ENCODE measurements at places on chromosomes 2 and 18. TPM values are rescaled to one million over a fixed set of nuclear protein-coding genes. Genes with fewer than 3 reads are reported as not detected.

The ZSWIM2 gene
- not detected for polyA plus RNA-seq

The LONRF2 gene
- 16.5 TPM for polyA plus RNA-seq

The SPDYA gene
- 0.53 TPM for polyA plus RNA-seq

The TFCP2L1 gene
- polyA plus RNA-seq: 0.05 TPM

The C1D gene
- 29.6 TPM for polyA plus RNA-seq

The CDH19 gene
- polyA plus RNA-seq: 0.76 TPM

The ARHGAP25 gene
- 13.7 TPM for polyA plus RNA-seq

GRCh38 chr2:86293612-86294011 is 43.8 kb downstream of the REEP1 start:
- no peak for DNase-seq

- no peak for DNase-seq
These were observed 45.0 kb downstream of the EMILIN2 start for GRCh38 chr18:2891526-2892431.

DNA sequence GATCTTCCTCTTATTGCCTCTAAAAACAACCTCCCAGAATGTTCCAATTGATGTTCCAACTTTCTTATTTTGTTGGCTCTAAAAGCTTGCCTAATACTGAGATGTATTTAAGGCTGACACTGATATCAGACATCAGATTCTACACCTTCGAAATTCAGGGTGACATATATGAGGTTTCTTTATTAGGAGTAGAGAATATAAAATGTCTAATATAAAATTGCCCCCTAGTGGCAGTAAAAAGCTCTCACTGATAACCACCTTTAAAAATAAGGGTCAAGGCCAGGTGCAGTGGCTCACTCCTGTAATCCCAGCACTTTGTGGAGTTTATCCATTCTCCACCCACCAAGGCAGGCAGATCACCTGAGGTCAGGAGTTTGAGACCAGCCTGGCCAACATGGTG is 789.7 kb upstream of the SLC39A10 start:
- no peak for DNase-seq

DNA sequence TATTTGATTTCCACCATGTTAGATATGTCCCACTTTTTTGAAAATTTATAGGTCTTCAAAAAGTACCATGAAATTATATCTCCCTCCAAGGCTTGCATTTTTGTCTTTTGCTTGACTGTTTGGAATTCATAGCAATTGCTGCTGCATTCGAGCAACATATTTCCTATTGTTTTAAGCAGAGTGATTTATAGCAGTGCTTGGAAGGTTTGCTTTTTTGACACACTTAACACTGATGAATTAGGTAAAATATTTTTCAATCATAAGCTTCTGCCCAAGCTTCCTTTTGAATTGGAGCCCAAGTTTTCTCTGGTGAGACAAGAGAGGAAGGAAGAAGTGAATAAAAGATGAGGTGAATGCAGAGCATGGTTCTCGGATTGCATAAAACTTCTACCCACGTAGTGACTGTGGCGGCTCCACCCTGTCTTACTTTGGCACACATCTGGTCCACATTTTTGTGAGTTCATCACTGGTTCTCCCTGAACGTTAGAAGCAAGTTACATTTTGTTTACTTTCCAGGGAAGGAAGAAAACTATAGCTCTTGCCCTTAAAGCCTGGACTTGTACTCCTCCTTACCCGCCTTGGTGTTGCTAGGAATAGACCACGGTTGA is 667.0 kb downstream of the TSN start:
- DNase-seq: no peak

GRCh38 chr2:181380581-181380980 is 76.6 kb upstream of the ITGA4 start:
- DNase-seq: no peak

DNA sequence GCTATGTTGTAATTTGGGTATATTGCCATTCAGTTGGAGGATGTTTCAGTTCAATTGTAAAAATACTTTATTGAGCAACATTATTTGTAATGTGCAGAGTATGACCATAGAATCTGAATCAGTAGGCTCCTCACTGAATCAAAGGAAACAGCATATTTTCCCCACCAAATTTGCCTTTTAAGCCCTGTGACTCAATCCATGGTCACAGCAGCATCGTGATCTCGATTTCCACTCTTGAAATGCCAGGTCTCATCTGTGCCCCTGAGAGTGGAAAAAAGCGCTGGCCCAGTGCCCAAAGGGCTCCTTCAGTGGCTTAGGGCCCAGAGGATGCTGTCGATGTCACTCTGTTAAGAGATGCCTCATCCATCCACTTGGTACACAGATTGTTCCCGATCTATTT is 57.5 kb downstream of the FHOD3 start:
- DNase-seq: no peak

GRCh38 chr2:120330946-120331822 is 14.8 kb upstream of the INHBB start:
- DNase-seq: no peak

GRCh38 chr18:25039781-25040180 is 312.2 kb downstream of the ZNF521 start:
- DNase-seq: no peak

DNA sequence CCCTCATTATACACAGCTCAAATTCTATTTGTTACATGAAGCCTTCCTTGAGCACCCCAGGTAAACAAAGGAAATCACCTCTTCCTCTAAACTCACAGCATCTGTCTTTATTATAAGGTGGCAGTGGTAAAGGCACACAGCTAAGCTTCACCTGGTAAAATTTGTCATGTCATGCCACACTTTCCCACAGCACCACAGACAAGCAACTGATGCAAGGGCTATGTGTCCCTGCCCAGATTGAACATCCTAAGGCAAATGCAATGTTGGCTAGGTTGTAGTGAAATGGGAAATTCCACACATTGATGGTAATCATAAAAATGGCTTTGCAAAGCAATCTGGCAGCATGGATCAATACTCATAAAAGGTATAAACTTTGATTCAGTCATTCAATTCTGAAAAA is 18.9 kb downstream of the LDAH start:
- no peak for DNase-seq

- DNase-seq: no peak
These were observed 64.0 kb downstream of the SLC39A10 start for GRCh38 chr2:195721042-195721441.
